ENCODE measurements at places on chromosomes 3 and 15.

- DNase-seq, result no peak
These were observed 447 bp upstream of the SHQ1 start for GRCh38 chr3:72848703-72849081.

DNA sequence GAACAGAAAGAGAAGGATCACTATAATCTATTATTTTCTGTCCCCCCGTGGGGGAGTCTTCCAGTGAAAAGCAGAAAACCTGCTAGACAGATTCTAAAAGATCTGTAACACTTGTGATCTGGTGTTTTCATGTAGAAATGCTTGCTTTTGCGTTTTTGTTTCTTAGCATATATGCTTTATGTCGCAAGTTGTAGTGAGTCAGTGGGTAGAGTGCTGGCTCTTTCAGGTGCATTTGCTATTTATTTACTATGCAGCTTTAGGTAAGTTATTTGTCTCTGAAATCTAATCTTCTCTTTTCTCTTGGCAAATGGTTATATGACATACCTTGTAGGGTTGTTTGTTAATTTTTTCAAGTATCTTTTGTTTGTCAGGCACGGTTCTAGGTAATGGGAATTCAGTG lies 9.4 kb downstream of the AKAP13 start:
- no peak for DNase-seq

DNA sequence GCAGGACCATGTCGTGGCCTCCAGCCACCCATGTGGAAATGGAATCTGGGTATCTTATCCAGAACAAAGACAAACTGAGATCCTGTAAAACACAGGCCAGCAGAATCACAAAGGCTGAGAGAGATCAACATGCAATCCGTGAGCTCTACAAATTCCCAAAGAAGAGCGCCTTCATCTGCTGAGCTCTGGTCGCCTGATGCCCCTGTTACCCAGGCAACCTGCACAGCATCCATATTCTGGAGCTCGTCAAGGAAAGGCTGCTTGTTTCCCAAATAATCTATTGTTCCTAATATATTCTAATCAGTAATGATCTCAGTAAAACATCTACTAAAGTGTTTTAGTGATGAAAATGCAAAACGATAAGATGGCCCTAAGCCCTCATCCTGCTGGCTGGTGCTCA lies 133.6 kb downstream of the OCA2 start:
- DNase-seq, result no peak

- no peak for DNase-seq
These were observed 1.2 kb upstream of the RHO start for GRCh38 chr3:129527262-129527661.

DNA sequence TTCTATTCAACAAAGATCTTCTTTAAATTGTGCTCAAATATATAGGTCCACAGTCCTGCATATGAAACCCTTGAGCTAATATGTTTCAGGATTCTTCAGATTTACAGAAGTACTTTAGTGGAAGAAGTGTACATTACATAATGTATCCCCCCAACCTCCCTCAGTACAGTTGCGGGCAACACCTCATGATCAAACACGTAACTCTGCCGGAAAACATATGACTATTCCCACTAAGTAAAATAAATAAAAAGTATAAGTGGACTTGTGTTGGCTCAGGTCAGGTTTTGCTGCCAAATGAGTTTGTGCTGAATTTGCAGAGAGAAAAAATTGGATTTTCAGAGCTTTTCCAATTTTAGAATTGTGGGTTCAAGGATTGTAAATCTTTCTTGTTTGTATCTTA lies 267.6 kb upstream of the MDFIC2 start:
- DNase-seq, result no peak

DNA sequence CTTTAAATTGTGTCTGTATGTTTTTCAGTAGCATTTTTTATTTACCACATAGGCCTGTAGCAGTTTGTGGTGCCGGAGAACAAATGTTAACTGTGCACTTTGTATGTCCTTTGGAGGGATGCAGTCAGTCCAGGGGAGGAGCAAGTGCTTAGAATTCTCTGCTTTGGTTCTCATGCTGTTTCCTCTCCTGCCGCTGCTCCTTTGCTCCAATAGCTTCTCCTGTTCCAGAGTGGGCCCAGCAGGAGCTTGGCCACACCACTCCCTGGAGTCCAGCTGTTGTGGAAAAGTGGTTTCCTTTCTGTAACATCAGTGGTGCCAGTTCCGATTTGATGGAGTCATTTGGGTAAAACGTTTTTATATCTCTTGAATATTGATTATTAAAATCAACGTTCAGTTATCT lies 16.6 kb downstream of the TICRR start:
- no peak for DNase-seq

- no peak for DNase-seq
These were observed 146.8 kb downstream of the MEX3B start for GRCh38 chr15:81899024-81899423.

All from sigmoid colon (tissue), 7 donors.